Stimulated activated CD4-positive, alpha-beta T cell treated with anti-CD3 and anti-CD28 coated beads, TNF-alpha, amount 100 ng/mL, for 1 hour (primary cell): ENCODE measurements at places on chromosomes 4 and X.

- no peak for DNase-seq
Measured at GRCh38 chr4:173432430-173432829, 33.5 kb upstream of the SCRG1 start.

- no peak for DNase-seq
Measured at GRCh38 chr4:148060264-148061140, 328.6 kb downstream of the ARHGAP10 start.

DNA sequence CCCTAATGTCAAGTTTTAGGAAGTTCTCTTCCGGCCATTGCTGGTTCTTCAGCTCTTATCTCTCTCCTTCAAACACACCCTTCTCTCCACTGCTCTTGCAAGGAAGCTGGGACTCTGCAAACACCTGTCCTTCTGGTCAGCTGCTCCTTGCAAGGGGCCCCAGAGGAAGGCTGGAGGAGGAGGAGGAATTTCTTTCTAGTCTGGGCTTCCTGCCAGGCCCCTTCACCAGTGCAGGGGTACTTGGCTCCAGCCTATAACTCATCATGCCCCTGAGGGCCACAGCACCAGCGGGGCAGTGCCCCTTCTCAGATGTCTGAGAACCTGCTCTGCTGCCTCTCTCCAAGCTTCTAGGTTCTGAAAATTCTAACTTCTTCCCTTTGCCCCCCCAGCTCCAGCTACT, 46.7 kb downstream of the REELD1 start:
- no peak for DNase-seq

- DNase-seq, result no peak
Measured at GRCh38 chr4:182866746-182867145, 50.4 kb downstream of the DCTD start.

DNA sequence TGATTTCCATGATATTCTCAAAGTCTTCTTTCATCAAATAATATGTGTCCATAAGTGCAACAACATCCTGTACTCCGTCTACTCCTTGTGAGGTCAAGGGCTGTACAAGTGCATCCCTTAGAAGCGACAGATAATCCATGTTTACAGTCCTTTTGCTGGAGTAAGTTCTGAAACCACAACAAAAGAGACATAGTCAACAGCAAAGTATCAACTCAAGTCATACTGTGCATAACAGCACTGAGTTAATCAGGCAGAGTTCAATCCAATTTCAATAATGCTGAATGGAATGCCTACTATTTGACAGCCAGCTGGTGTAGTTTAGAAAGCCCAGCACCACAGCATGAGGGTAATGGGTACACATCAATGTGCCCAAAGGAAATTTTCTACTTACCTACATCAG, 74.5 kb downstream of the RFC1 start:
- no peak for DNase-seq

GRCh38 chr4:108943976-108944591, 181.2 kb upstream of the ETNPPL start:
- no peak for DNase-seq

DNA sequence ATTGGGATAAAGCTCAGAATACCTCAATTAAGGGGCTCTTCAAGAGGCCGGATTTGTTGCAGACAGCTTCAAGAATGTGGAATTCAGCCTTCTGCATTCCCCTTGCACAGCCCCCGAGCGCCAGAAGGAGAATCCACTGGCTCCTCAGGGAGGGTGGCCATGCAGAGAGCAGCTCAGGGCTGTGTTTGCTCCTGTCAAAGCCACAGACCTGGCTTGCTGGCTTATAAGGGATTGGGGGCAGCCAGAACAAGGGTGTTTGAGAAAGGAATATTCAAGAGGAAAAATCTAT, 36.8 kb downstream of the ING2 start:
- no peak for DNase-seq

DNA sequence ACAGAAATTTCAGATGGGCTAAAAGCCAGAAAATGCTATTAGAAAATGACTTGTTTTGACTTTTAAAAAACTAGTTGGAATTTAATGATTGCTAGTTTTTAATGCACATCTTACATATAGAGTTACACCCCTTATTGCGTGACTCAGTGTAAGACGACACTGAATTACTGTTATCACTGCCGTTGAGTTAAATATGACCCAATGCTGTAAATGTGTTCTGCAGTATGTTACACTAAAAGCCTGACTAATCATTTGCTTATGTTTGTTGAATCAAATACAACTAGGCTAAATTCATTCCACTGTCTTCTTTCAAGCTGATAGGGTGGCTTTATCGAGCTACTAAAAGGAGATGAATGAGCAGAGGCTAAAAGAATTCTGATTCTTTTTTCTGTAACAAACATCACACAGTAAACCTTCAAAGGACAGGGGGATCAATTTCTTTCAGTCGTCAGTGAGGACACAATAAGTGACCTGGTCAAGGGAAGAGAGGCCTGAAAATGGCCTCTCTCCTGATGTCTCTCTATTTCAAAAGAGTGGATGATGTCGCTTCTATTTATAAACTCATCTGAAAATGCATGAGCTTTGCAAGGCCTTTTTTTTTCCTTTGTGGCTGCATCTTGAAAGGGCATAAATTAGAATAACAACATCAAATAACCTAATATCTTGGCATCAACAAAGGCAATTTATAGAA, 142.2 kb upstream of the KCNIP4 start:
- no peak for DNase-seq

GRCh38 chr4:184812199-184812542, 13.6 kb downstream of the ACSL1 start:
- no peak for DNase-seq

- DNase-seq, result no peak
Measured at GRCh38 chr4:159673221-159673620, 570.3 kb downstream of the RAPGEF2 start.

DNA sequence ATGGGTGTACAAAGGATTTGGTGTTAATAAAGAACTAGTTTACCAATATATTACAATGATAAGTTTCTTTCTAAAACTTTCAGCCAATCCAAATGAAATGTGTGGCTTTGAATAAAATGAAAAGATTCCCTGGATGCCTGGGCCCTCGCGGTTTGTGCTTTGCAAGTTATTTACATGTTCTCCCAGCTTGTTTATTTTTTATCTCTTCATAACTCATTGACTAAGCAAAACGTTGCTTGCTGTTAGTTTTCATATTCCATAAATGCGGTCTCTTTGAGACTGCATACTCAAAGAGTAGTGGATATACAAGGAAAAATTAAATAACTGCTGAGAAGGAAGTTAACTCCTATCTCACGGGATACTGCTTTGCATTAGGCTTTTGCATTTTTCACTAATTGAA, 26.0 kb downstream of the FHDC1 start:
- no peak for DNase-seq

- DNase-seq, result no peak
Measured at GRCh38 chrX:39802354-39802753, 295.4 kb downstream of the BCOR start.

GRCh38 chr4:58807843-58808615, 1697.8 kb upstream of the IGFBP7 start:
- DNase-seq, result no peak

DNA sequence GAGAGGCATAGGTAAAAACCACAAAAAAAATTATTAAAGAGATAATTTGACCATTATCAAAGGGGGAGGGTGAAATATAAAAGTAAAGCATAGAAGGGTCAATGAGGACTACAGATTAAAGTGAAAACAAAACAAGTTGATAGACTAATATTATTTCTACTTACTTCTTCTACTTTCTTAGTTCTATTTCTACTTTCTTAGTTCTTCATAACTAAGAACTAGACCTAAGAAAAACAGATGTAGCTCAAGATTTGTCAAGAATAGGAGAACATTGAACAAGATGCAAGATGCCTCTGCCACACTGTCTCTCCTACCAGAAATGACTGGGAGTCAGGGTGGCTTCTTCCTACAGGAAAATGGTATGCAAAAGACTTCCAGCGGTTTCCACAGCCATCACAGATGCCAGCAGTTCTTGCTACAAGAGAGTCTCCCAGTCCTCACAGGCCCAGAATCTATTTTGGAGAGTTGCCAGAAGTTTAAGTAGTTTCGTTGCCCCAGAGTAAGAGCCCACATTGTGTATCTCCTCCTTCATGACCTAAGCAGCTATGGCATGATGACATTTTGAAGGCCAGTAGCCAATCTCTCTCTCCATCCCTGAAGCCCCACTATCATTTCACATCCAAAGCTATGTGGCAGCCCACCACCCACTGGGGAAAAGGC, 42.9 kb upstream of the DDX60 start:
- DNase-seq, result no peak

DNA sequence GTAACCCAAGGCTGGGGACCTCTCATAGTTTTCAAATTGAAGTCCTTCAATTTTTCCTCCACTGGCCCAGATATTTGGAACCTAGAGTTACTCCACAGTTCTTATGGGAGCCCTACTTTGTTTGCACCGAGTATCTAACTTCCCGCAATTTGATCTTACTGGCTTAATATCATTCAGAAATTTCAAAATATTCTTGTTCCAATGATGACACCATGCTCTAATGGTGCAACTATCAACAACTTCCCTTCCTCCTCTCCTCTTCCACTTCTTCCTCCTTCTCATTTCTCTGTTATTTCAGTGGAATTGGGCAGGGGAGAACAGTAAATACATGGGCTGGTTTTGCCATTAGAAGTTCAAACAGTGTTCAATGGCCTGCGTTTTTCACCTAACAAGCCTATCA, 20.2 kb downstream of the PDCL2 start:
- DNase-seq, result no peak

GRCh38 chr4:111873801-111874200, 271.5 kb upstream of the FAM241A start:
- no peak for DNase-seq

GRCh38 chrX:108590496-108590895, 145.9 kb downstream of the IRS4 start:
- DNase-seq, result no peak

DNA sequence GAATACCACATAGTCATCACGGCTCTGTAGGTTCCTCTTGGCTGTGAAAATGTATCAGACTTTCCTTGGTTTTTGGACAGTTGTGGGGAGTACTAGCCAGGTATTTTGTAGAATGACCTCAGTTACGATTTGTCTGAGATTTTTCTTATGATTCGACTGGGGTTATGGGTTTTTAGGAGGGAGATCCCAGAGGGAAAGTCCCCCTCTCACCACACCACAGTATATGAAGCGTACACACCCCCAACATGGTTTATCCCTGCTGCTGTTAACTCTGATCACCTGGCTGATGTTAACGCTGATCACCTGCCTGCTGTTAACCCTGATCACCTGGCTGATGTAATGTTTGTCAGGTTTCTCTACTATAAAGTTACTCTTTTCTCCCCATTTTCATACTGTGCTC, 72.6 kb downstream of the ANAPC4 start:
- DNase-seq, result no peak

GRCh38 chr4:26022346-26023202, 108.6 kb downstream of the SMIM20 start:
- no peak for DNase-seq

GRCh38 chrX:110519906-110520452, 161.3 kb downstream of the RTL9 start:
- no peak for DNase-seq

- DNase-seq, result no peak
Measured at GRCh38 chrX:46278572-46278971, 266.6 kb downstream of the ZNF674 start.

GRCh38 chrX:149903889-149904748, 23.1 kb downstream of the MAGEA8 start:
- DNase-seq, result no peak

- DNase-seq, result no peak
Measured at GRCh38 chr4:78185117-78185516, 128.0 kb downstream of the FRAS1 start.

DNA sequence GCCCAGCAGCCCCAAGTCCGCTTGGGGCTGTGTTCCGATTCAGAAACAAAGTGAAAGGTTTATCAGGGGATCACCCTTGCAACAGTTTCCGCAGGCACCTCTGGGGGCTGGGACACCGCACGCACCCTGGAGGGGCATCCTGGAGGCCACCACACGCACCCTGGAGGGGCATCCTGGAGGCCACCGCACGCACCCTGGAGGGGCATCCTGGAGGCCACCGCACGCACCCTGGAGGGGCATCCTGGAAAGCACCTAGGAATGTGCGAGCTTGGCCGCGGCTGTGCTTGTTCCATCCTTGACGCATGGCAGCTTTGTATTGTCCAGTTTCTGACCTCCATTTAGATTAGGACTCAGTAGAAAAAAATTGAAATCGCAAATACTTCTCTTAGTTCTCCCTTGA, 21.3 kb upstream of the CBR4 start:
- no peak for DNase-seq

DNA sequence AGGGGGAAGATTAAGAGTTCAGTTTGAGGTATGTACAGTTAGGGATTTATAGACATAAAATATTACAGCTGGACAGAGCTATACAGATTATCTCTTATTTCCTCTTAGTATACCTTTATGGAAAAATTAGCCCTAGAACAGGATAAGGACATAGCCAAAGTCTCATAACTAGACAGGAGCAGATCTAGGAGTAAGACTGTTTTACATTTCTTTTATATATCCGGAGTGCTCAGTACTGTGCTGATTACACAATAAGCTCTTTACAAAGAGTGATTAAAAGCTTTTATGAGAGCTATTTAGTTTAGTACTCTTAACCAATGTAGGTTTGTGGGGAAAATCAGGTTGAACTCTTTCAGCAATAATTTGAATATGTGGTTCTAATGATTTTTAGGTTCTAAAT, 105.8 kb downstream of the TBX22 start:
- DNase-seq, result no peak
